Inflammatory macrophage (primary cell): ENCODE measurements at places on chromosomes 13 and 19.

DNA sequence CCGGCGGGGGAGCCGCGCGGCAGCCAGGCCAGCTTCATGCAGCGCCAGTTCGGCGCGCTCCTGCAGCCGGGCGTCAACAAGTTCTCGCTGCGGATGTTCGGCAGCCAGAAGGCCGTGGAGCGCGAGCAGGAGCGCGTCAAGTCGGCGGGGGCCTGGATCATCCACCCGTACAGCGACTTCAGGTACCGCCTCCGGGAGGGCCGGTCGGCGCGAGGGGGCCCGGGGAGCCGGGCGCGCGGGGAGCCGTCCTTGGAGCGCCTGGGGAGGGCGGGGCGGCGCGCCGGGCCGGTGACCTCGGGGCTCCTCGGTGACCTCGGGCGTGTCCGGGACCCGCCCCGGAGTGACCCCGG is 690 bp downstream of the HCN2 start:
- DNase-seq: no peak

- DNase-seq: no peak
These were observed 858.4 kb downstream of the SLITRK6 start for GRCh38 chr13:84940798-84941197.

DNA sequence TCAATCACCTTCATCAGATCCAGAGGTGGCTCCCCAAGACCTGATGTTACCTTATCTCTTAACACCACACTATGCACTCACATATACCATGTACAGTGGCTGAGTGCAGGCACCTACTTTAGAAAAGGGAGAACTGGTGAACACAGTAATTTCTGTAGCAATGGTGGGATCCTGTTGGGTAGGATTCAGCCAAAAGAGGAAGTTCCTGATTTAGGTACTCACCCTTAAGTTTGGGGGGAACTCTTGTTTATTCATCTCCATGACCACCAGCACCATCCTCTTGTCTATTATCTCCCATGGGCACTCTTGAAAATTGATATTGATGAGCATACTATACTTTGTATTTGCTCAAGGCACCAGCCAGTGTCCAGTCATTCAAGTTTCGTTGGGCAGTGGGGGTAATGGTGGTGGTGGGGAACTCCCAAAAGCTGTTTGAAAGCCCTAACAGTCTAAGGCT is 324.4 kb downstream of the LMO7 start:
- DNase-seq: no peak

GRCh38 chr19:35438527-35438926 is 9.5 kb upstream of the FFAR2 start:
- DNase-seq: no peak

DNA sequence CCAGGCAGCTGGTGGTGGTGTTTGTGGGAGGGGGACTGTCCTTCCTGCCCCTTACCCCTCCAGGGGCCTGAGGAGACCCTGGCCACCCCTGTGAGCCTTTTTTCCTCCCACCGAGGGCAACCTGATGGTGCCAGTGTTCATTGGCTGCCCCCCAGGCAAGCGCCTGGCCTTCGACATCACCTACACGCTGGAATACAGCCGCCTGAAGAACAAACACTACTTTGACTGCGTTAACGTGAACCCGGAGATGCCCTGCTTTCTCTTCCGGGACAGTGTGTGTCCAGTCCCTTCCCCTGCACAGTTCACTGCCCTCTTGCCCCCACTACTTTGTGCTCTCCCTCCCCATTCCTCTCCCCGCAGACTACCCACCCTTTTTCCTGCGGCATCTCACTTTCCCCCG is 7.3 kb upstream of the PSMD8 start:
- no peak for DNase-seq

GRCh38 chr13:76886005-76886291 is 257 bp downstream of the KCTD12 start:
- no peak for DNase-seq

DNA sequence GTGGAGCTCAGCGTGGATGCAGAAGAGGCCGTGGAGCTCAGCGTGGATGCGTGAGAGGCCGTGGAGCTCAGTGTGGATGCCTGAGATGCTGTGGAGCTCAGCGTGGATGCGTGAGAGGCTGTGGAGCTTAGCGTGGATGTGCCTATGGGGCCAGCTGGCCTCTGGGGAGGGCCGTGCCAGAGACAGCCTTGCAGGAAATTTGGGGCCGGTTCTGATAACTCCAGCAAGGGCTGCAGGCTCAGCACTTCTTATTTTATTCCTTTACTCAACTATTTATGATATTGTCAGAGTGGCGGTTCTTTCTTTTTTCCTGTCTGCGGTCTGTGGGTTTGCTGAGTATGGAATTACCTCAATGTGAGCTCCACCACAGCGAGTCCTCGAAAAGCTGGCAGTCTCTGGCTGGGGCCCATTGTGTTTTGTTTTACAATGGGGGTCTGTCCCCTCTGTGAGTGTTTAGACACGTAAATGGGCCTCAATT is 17.8 kb upstream of the TMEM255B start:
- DNase-seq: no peak

DNA sequence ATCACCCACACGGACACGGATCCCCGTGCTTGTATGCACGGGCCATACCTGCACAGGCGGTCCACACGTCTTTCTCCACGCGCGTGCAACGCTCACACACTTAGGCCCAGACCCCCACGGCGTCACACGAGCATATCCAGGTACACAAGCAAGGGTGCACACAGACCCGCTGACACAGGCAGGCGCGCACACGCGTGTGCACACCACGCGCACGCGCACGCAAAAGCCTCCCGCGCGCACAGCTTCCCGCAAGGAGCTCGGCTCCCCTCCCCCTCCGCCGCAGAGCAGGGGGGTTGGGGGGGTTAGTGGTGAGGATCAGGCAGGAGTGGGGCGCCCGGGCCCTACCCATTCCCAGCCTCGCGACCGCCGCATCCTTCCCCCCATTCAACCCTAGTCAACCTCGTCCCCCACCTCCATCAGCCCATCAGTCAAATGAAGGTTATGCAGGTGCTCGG is 407 bp downstream of the RAB3A start:
- no peak for DNase-seq

- DNase-seq: no peak
These were observed 826.9 kb upstream of the PCDH9 start for GRCh38 chr13:68056816-68057710.

DNA sequence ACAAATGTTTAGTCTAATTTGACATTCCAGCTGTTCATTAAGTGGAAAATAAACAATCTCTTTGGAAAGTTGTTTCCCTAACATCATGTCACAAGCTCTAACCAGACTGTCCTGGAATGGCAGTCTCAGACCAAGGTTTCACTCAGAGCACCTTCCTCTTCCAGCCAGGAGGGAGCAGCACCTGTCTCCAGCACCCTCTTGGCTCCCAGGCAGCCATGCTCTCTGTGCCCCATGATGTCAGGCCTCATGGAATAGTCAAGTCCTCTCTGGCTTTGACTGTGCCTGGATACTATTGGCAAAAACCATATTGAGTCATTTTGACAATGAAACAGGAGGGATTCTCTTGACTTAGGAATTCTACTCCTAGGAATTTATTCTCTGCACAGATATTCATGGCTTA is 171.4 kb downstream of the OXGR1 start:
- no peak for DNase-seq

DNA sequence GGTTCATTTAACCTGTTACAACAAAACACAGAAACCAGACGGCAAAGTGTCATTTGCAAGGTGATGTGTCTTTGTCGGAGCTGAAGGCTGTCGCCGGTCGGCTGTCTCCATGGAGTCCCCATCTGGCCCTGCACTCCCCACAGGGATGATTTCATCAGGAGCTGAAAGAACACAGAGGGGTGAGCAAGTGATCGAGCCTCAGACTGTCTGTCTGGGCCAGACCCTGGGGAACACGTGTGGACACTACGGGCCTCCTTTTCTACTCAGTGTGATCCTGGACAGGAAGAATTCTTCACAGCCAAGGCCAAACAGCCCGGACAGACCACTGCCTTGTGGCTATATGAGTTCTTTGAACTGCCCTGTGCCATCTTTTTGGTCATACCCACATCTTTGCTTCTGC is 85.1 kb downstream of the RNASEH2B start:
- no peak for DNase-seq
